ENCODE measurements at places on chromosomes 6 and 20.

DNA sequence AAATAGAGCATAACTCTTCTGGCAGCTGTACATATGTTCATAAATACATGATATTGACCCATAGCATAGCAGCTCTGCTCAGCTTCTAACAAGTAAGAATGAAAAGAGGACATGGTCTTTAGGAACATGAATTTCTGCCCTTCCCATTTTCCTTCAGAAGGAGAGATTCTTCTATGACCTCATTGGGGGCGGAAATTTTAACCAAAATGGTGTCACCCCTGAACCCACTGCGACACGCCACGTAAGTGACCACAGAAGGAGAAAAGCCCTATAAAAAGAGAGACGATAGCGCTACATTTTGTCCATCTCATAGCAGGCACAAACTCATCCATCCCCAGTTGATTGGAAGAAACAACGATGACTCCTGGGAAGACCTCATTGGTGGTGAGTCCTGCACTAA lies at the start of gene IL17A:
Gene IL17A, plus strand, starts transcription at position 301 of the 400 bp plus-strand sequence. Its CDS starts 57 bp downstream, at position 358.
- no peak for DNase-seq

DNA sequence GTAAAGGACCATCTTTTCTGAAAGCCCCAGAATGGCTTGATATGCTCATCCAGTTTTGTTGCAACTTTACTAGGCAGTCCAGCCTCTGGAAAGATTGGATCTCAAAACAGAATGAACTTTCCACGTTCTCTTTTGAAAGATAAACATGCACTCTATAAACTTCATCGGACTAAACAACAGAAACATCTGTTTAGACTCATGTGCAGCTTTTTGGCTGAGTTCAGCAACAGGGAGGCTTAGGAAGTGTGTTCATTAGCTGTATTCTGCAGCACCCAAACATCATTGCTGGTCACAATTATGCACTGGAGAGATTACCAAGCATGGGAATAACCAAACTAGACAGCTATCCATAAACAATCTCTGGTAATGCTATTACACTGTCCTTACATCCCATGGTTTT lies 180.5 kb downstream of the TENT5A start:
- DNase-seq, result no peak

GRCh38 chr20:40956542-40957264 lies 71.9 kb upstream of the TOP1 start:
- no peak for DNase-seq

DNA sequence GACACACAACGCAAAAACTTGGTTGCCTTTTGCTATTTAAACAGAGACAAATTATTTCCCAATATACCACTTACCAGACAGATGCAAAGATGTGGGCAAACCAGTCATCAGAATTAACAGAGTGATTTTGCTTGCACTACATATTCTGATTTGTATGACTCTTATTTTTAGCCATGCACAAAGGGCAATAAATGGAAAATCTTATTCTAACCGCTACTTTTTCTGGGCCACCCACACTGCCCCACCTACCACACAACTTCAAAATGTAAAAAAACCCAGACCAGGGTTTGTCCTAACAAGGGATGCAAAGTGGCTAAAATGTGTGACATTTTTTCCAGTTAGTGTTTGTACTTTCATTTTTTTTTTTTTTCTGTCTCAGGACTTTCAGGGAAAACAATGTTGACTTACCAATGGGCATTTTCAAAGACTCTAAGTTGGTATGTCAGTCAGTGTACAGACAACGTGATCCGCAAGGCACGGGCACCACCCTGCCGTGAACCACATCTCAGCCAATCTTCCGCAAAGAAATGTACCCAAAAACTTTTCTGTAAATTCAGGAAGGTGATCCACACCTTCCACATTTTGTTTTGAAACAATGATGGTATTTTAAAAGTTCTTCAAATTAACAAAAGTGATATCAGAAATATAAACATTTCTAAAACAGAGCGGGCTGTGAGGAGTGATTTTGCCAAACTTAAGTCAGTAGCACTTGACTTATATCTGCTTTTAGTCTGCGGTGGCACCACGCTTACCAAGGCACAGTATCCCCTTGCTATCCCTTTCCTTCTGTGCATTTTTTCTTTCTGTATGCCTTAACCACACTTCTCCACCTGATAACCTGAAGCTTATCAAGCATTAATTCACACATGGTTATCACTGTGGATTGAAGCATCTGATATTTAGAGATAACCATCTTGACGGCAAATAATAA lies 185.6 kb downstream of the GJA10 start:
- DNase-seq, result no peak

DNA sequence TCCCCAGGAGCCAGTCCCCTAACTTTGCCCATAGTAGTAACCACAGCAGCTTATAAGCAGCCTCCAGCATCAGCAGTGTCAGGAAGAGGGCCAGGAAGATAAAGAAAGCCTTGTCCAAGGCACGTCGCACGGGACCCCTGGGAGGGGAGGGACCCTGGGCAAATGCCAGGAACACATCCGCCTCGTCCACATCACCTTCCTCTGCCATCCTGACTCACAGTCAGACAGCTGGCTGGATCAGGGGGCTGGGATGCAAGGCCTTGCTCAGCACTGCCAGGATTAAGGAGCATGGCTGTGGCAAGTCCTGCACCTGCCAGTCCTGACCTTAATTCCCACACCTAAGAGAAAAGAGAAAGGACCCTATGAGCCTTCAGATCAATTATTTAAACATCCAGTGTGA lies 11.5 kb upstream of the ZBTB22 start:
- no peak for DNase-seq

DNA sequence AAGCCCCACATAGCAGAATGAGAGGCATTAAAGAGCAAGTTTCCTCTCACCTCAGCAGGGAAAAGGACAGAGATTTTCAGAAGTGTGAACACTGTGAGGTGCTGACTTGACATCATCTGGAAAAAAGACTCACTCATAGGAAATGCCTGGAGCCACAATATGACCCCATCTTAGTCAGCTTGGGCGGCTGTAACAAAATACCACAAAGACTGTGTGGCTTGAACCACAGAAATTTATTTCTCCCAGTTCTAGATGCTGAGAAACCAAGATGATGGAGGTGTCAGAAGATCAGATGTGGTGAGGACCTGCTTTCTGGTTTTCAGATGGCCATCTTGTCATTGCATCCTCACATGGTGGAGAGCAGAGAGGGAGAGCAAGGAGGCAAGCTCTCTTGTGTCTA lies 253.1 kb downstream of the ADGB start:
- DNase-seq, result no peak

GRCh38 chr20:41034239-41034638 lies 5.6 kb downstream of the TOP1 start:
- no peak for DNase-seq

DNA sequence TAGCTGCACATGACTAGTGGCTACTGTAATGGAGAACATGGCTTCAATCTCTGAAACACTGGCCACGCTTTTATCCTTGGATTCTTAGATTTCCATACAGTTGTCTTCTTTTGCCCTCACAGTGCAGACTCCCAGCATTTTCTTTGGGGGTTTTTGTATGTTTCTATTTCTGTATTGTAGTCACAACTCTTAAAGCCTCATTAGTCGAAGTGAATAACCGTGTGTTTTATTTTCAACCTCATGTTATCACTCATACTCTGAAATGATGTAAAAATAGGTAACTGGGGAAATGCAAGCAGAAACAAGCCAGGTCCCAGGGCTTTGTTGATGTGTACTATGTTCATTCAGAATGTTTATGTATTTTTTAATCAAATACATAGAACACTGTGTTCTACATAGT lies 162.9 kb downstream of the JARID2 start:
- no peak for DNase-seq

DNA sequence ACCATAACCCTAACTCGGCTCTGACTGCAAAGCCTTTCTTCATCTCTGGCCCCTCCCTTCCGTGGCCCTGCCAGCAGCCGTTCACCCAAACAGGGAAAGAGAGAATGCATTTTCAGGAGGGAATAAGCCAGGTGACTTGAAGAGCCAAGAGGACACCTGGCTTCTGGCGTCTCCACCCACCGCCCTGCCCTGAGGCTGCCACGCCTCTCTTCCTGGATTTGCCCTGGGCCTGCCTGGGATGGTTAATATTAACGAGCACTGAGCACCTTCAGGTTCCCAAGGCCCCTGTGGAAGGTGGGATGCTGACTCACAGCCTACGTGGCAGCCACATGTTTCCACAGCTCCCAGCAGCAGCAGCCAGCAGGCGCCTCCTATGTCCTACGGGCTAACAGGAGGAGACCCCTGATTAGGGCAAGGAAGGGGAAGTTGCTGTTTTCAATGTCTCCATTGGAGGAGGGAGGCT lies 138.0 kb upstream of the RREB1 start:
- no peak for DNase-seq

DNA sequence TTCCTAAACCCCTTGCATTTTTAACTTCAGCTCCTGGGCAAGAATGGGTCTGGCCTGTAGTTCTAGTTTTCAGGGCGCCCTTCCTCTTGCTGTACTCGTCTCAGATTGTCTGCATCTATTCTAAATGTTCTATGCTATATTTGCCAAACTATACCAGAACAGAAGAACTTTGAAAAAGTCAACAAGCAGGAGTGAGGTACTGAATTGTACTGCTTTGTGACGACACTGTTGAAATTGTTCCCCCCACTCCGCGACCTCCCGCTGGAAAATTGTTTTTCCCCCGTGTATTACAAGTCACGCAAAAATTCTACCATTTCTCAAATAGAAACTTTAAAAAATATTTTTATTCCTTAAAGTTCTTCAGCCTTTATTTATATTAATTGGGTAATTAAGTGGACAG lies 73.9 kb downstream of the CBFA2T2 start:
- no peak for DNase-seq

- no peak for DNase-seq
Measured at GRCh38 chr6:47427680-47428079, 49.9 kb upstream of the CD2AP start.

DNA sequence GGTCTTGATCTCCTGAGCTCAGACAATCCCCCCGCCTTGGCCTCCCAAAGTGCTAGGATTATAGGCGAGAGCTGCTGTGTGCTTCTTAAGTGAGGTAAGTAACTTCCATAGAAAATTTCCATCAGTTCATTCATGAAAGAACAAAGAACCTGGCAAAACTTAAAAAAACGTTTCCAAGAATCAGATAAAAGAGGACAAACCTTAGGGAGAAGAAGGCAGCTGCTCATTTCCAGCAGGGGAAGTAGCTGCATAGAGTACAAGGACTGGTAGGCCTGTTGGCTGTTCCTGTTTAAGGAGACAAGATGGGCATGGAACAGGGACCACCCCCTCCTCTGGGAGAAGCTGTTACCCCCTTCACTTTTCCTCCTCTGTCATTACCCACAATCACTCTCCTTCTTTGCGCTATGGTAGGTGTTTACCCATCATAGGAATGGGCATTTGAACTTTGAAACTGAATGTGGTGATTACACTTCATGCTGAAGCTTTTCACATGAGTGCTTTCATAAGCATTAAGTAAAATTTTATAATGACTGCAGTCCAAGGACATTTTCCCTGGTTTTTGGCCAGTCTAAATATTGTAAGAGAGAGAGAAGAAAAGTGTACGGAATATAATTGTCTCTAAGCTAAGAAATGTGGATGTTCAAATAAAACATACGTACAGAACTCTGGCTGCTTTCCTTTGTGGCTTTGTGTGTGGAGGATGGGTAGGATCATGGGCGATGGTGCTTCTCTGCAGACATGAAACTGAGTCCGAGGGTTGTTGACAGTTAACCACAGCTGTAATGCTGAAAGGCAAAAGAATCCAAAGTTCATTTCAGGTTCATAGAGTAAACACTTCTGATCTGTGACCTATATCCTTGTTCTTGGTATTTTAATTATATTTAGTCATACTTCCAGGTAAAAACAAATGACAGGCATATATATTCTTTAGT lies 56.4 kb downstream of the CCN2 start:
- no peak for DNase-seq

- no peak for DNase-seq
Measured at GRCh38 chr6:127784468-127784867, 116.4 kb downstream of the THEMIS start.

DNA sequence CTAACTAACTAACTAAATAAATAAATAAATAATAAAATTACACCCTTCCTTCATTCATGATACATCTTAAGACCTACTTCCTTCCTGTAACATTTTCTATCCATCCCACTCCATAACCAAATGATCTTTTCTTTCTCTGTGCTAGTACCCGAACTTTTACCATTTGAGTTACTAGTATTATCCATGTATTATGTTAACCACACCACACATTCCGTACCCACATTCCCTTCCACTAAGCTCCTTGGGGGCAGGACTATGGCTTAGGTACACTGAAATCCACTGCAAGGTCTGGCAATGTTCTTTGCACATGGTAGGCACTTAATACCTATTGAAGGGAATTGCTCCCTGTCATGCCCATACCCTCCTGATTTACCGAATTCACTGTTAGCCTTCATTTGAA lies 24.9 kb downstream of the REPS1 start:
- DNase-seq, result no peak

- DNase-seq, result no peak
Measured at GRCh38 chr20:7449269-7449668, 491.0 kb downstream of the HAO1 start.

DNA sequence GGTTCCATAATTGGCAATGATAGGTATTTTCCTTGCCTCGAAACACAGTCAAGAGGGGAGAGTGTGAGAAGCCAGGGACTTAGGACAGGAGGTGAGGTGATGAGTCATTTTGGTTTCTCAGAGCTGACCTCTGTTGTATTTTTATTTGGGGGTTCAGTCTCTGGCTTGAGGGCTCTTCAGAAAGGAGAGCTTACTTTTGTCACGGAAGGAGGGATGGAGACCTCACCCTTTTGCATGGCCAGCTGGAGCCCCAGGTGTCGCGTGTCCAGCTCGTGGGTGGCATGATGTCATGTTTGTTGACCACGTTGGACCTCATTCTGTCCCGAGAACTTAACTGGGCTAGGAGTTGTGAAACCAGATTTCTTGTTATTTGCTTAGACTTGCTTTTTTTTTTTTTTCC lies 293.9 kb downstream of the QKI start:
- no peak for DNase-seq

GRCh38 chr20:36268440-36269342 lies 32.4 kb downstream of the AAR2 start:
- DNase-seq, result no peak

DNA sequence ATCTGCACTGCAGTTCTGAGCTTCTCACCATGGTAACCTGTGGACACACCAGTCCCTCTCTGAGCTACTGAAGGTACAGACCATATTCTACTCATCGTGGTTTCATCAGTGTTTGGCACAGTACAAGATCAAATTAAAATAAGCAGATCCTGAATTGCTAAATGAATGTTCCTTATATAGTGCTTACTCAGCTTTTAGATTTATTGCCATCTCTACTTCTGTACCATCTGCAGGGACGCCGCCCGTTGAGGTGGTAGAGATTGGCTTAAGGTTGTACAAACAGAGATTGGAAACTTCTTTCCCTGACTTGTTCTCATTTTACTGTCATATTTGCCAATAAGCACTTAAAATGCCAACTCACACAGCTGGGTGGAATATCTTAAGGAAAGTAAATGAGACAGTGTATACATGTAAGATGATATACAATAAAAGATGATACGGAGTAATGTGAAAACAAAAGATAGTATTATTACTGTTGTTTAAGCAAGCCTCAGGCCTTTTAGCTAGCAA lies 223.4 kb upstream of the FOXQ1 start:
- DNase-seq, result no peak

- DNase-seq, result no peak
Measured at GRCh38 chr6:128601060-128601459, 80.7 kb upstream of the PTPRK start.

GRCh38 chr6:149409617-149410016 lies 9.6 kb downstream of the SUMO4 start:
- no peak for DNase-seq

- DNase-seq, result no peak
Measured at GRCh38 chr6:112199001-112199403, 55.4 kb downstream of the LAMA4 start.

GRCh38 chr20:49562311-49563014 lies 5.5 kb downstream of the PTGIS start:
- DNase-seq, result no peak

Measured in NCI-H1694 treated with DMSO at 0.1 percent for 48 hours (cell line).